ENCODE measurements at places on chromosomes 12 and 14.

DNA sequence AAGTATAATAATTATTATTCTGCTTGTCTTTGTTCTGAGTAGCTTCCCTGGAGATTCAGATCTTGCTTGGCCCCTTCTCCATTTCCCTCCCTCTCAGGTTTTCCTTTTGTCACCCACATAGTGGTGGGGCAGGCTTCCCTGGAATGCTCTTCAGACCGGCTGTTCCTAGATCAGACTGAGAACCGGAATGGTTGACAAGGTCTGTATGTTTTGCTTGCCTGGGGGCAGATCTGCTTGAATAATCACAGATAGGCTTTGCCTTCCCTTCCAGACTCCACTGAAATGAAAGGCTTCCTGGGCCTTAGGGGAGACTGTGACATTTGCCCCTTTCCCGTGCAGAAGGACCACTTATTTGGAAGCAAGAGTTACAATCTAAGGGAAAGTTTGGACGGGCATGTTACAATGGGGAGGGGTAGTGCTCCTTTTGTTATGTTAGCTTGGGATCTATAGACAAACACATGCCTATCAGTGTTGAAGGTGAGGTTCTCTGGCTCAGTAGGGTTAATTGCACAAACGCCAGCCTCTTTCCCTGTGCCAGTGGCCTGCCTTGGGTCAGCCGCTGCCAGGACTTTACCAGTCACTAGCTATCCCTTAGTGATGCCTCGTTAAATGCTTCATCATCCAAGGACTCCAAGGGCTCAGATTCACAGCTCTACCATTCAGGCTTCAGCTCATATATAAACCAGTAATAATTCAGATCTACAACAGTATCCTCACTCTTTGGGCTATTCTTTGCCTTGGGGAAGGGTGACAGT lies 178.6 kb downstream of the SNAPC1 start:
- DNase-seq = no peak

GRCh38 chr14:55356913-55357312 lies 54.7 kb downstream of the ATG14 start:
- DNase-seq = no peak

GRCh38 chr12:131499160-131499863 lies 211.6 kb upstream of the SFSWAP start:
- DNase-seq = no peak

DNA sequence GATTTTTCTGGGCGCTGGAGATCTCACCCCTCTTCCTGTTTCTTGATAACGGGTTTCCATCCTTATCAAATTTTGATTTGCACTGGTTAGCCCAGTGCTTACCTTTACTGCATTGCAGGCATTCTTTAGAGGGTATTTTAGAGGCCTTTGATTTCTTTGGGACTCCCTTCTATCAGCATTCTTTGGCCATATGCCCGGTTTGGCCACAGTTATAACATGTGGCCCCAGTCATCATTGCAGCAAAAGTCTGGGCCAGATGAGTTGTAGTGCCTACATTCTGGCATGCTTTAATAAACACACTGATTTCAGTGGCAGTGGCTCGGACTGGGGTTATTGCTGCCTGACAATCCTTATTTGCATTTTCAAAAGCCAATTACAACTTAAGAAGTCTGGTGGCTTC lies 82.3 kb downstream of the KCNMB4 start:
- peak; percentile 34 for DNase-seq

DNA sequence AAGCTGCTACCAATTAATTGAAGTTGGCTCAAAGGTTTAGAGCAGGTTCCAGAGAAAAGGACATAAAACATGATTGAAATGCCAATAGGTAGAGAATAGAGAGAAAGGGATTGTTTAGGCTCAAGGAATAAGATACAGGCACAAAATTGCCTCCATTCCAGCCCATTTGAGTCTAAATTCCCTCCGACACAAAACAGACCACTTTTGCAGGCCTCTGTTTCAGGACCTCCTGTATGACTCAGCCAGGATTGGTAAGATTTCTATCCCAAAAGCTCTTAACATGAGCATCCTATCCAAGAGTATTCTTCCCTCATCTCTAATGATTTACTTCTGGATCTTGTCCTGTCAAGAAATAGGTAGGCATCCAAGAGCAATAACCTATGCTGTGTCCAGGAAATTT lies 123.5 kb downstream of the STAB2 start:
- DNase-seq = no peak

- DNase-seq = no peak
These were observed 117.6 kb downstream of the CMAS start for GRCh38 chr12:22163594-22163993.

- DNase-seq = peak; percentile 82
These were observed 337.1 kb downstream of the PCNX1 start for GRCh38 chr14:71244341-71244740.

GRCh38 chr12:113248842-113249435 lies 27.7 kb downstream of the TPCN1 start:
- DNase-seq = no peak

DNA sequence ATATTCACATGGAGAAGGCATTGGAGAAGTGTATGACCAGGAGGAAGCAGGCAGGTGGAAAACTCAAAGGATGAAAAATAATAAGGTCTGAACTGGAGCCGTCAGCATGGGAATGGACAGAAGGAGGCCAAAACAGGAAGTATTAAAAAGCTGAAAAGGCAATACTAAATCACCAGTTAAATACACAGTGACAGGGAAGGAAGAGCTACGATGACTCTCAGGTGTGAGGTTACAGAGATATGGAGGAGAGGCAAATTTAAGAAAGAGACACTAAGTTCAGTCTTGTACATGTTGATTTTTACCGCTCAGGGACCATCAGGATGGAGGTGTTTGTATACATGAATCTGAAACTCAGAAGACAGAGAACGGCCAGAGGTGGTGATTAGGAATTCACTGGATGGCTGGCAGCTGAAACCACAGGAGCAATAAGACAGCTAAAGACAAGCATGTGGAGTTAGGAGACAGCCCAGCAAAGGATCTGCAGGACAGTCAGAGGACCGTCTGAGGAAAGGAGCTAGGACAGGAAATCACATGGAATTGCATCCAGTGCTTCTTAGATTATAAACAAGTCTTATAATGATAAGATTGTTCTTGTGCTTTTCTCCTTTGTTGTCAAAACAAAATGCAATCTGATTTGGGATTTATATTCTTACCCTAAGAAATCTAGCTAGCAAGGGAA lies 33.9 kb upstream of the CDKN3 start:
- no peak for DNase-seq

DNA sequence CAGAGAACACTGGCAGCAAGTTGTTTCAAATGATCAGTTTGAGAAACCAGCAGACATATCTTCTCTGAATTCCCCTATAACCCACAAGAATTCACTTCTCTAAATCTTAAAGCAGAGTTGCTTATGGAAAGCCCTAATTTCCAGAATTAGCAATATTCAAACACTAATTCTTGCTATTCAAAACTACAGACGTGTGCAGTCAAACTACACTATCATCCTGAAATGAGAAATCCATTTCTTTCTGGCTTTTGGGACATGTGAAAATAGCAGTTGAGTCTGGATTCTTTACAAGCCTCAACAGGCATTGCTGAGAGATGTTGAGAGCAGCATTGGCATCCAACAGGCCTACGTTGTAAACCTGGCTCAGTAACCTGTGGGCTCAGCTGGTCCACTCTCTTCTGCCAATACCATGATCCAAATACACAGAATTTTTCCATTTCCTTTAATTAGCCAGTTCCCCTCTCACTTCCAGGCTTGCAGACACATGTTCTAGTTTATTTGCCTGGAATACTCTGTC lies 74.6 kb upstream of the TMTC1 start:
- no peak for DNase-seq

- peak; percentile 78 for DNase-seq
These were observed 275.9 kb downstream of the FBXL14 start for GRCh38 chr12:1318327-1319031.

DNA sequence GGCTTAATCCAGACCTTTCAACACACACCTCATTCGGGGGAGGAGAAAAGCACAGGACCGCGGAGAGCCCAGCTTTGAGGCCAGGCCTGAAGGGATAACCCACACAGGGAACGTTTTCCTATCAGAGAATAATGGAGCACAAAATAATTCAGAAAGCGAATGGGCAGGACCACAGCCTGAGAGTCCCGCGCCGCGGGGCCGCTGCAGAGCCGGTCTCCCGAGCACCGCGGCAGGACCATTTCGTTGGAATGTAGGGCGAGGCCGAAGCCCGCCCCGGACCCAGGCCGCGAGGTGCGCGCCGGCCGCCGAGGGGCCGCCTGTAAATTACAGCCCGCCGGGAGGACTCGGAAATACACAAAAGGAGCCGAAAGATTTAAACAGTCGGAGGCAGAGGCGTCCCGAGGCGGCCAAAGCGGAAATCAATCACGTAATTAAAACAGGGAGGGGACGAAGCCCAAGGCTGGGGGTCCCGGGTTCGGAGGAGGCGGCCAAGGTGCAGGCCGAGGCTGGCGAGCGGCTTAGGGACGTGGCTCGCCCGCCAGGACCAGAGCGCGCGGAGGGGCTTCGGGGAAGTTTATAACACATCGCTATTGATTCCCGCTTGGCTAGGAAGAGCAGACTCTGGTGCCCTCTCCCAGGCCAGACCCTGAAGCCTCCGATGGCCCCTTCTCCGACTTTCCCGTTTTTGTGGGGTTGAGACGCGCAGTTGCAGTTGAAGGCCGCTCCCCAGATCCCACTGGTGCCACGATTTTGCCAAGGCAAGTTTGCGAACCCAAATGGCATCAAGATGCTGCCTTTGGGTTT lies 6.3 kb upstream of the HOXC4 start:
- no peak for DNase-seq

DNA sequence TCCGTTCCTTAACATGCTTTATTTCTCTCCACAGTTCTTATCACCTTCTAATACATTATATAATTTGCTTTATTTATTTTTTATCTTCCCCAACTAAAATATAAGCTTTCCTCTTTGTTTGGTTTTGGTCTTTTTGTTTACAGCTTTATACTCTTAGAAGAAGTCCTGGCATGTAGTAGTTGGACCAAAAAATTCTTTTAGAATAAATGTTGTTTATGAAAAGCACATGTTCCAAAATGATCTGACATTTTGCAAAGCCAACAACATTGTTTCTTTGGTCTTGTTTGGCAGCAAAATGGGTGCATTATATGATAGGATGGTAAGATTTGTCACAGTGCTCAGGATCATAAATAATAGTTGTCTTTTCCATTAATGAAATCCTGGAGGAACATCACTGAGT lies 312.5 kb downstream of the LRIG3 start:
- no peak for DNase-seq

DNA sequence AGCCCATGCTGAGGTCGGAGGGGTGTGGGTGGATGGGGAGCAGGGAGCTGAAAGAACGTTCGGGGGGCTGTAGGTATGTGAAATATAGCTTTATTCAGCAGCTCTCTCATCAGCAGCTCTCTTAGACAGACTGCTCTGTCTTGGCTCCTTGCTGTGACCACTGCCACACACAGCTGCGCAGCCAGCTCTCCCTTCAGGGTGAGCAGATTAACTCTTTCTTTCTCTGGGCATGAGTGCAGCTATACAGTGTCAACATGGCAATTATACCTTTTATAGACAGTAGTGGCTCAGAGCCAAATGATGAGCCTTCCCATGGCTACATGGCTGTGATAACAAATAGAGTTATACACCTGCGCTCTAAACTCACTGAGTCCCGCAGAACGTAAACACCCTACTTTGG lies 137.7 kb upstream of the NEDD1 start:
- no peak for DNase-seq

All from cardiac fibroblast (primary cell).